ENCODE measurements at places on chromosomes 1 and 21. TPM values are rescaled to one million over a fixed set of nuclear protein-coding genes. Genes with fewer than 3 reads are reported as not detected.

Gene OR2L3
- total RNA-seq = not detected

Gene LRRC53
- not detected for total RNA-seq

Gene C1orf52
- 6.6 TPM for total RNA-seq

Gene FAF1
- total RNA-seq = 27.5 TPM

Gene SERTAD4
- total RNA-seq = not detected

Gene AIM2
- total RNA-seq = not detected

Gene IFI44
- total RNA-seq = 14.5 TPM

Gene SPRR2A
- total RNA-seq = not detected

Gene RHOU
- 6.9 TPM for total RNA-seq

Gene SLC2A1
- total RNA-seq = 13.2 TPM

Gene CSF3R
- 5.2 TPM for total RNA-seq

Gene C1QB
- total RNA-seq = 85.4 TPM

Gene PRAMEF26
- total RNA-seq = not detected

Gene EDARADD
- 2.9 TPM for total RNA-seq

Gene RNU1-2
- total RNA-seq = 15,479 TPM

Gene BMP8B
- total RNA-seq = 2.3 TPM

Gene TMEM82
- not detected for total RNA-seq

Gene RGS18
- 2.3 TPM for total RNA-seq

Gene TSPEAR
- not detected for total RNA-seq

Gene HSPA6
- 0.66 TPM for total RNA-seq

Gene HUNK
- 6.7 TPM for total RNA-seq

Gene SOAT1
- total RNA-seq = 25.4 TPM

Gene CD1E
- total RNA-seq = 0.78 TPM

Gene AADACL3
- total RNA-seq = not detected

Gene B3GALT5
- total RNA-seq = 5.6 TPM

Gene CFAP107
- total RNA-seq = not detected

Gene AK5
- total RNA-seq = not detected

Gene KCNE2
- total RNA-seq = not detected

Gene MYOC
- 1.3 TPM for total RNA-seq

Gene HTR1D
- total RNA-seq = not detected

Gene PBX1
- 111 TPM for total RNA-seq

Gene ACTL8
- total RNA-seq = not detected

Gene AVPR1B
- total RNA-seq = not detected

Gene CFHR3
- total RNA-seq = not detected

Gene ERO1B
- 136 TPM for total RNA-seq
